ENCODE measurements at places on chromosomes 16 and 17.
A peak's percentile ranks its signal among the peaks of the same experiment; 100 is the strongest.

DNA sequence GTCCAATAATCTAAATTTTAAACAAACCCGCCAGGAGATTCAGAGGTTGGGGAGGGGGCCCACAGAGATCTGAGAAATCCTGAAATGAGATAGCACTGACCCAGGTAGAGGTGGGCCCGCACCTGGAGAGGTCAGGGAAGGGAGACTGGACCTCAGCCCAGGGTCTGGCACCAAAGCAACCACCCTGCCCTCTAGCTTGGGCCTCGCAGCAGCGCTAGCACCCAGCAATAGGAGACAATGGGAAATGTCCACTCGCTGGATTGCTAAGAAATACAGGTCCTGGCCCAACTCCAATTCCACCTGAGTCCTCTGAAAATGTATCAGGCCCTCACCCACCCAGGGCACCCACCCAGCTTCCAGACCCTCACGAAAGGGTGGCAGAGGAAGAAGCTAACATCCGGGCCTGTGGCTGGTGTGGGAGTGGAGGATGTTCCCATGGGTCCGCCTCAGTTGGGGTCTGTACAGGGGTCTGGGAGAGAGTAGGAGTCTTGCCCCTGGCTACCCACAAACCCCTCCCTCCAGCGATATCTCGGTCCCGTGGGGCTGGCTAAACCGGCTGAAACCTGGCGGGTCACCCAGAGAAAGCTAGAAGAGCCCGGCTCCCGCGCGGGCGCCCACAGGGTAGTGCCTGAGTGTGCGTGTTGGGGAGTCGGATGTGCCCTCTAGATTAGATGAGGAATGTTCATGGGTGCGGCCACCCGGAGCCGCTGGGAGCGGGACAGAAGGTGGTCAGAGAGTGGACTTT is 1.1 kb downstream of the PLLP start:
- DNase-seq: no peak

- no peak for DNase-seq
Observed at GRCh38 chr16:13521356-13521755, 398.6 kb upstream of the ERCC4 start.

DNA sequence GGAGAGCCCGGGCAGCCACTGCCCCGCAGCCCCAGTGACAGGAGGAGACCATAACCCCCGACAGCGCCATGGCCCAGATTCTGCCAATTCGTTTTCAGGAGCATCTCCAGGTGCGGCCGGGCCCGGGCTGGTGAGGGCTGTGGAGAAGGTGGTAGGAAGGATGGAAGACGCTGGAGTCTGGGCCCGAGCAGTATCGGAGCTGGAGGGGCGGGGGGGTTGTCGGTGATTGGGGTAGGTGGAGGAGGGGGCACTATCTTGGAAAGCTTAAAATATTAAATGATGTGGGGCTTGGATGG is 317 bp downstream of the CLTC start:
- no peak for DNase-seq

GRCh38 chr16:10862438-10862837 is 14.6 kb upstream of the CIITA start:
- DNase-seq: no peak

- DNase-seq: no peak
Observed at GRCh38 chr16:4790871-4791270, 2.7 kb upstream of the SEPTIN12 start.

DNA sequence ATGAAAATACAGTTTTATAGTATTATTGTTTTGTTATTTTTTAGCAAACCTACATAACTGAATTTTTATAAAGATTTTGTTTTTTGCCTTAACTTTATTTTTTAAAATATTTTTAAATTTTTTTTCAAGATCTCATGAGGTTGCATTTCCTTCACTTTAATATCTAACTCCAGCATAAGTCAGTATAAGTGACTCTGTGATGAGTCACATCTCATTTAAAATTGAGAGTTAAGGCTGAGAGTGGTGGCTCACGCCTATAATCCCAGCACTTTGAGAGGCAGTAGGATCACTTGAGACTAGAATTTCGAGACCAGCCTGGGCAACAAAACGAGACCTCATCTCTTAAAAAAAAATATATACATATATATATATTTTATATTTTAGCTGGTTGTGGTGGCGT is 44.0 kb downstream of the NLK start:
- DNase-seq: no peak

DNA sequence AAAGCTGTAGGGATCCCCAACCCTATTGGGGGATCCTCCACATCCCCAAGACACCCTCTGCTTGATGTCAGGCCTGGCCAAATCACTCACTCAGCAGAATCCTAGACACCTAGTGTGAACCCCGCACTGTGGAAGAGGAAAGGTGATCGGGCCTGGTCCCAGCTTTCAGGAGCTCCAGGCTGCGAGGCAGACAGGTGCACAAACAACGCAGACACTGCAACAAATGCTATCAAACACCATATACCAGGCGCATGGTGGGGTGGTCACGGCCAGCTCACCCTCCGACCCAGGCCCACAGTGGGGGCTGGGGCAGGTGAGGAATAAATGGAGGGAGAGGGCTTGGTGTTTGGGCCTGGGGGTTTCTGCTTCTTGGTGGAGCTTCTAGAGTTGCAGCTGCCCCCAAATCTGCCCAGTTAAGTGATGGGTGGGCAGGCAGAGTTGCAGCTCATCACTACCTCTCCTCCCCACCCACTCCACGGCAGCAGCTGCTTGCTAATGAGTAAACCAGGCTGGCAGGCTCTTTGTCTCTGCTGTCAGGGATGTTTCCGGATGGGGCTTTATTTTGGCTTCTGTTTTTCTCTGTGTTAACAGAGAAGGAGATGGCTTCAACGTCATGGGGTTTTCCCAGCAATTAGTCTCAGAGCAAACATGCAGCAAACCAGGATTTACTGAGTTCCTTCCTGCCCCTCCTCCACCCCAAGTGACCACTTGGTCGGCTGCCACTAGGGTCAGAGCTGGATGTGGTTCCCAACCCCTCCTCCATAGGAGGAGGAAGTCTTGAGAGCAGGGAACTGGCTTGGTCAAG is 46.6 kb downstream of the PECAM1 start:
- no peak for DNase-seq

GRCh38 chr17:80511222-80512180 is 33.1 kb upstream of the RPTOR start:
- no peak for DNase-seq

- DNase-seq: no peak
Observed at GRCh38 chr16:1445518-1446203, 1.3 kb upstream of the CCDC154 start.

- no peak for DNase-seq
Observed at GRCh38 chr16:27226976-27227705, 23.8 kb downstream of the KDM8 start.

- DNase-seq: no peak
Observed at GRCh38 chr16:89332902-89333245, 115.4 kb downstream of the ZNF778 start.

DNA sequence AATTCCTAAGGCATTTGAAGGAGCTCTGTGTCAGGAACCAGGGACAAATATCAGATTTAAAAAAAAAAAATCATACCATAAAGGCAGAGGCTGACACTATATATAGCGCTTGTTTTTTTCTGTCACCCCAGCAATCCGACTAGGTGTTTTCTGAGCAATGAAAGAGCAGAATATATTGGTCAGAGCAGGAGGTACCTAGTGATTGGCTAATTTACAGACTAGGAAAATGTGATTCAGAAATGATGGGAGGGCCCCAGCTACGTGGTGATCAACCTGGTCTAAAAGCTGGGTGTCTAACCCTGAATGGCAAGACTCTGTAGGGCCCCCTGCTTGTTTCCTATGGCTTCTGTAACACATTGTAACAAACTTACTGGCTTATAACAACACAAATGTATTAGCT is 195.5 kb upstream of the XYLT1 start:
- no peak for DNase-seq

DNA sequence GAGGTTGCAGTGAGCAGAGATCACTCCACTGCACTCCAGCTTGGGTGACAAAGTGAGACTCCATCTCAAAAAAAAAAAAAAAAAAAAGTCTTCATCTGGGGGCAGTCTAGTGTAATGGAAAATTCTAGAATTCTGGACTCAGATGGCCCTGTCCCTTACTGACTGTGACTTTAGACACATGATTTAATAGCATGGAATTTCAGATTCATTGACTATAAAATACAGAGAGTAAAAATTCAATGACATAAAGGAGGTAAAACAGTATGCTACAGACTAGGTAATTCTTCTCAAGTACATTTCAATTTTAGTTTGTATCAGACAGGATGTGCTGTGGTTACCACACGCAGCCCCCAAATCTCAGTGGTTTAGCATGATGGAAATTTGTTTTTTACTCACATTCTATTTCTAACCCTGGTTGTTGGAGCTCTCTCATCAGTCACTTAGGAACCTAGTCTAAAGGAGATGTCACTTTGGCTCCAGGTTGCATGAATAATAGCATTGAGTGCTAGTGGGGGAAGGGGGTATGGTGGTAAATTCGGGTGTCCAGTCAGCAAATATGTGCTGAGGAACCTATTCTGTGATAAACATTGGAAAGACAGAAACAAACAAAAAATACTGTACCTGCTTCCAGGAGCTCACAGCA is 444.0 kb downstream of the XYLT1 start:
- DNase-seq: peak; percentile 24

DNA sequence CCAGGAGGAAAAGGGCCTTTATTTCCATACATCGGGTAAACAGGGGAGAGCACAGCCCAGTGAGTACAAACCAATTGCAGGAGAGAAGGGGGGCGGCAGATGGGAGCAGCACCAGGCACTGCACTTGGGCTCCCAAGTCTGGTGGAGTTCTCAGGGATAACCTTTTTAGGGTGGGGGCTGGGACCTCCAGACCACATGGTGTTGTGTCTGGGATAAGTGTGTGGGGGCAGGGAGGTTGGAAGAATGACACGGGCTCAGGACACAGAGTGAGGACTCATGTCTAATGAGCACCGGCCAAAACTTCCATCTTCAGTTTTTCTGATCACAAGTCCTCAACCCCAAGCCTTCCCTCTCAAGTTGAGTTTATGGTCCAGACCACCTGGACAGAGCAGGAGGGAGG is 30.6 kb downstream of the PIPOX start:
- DNase-seq: no peak

DNA sequence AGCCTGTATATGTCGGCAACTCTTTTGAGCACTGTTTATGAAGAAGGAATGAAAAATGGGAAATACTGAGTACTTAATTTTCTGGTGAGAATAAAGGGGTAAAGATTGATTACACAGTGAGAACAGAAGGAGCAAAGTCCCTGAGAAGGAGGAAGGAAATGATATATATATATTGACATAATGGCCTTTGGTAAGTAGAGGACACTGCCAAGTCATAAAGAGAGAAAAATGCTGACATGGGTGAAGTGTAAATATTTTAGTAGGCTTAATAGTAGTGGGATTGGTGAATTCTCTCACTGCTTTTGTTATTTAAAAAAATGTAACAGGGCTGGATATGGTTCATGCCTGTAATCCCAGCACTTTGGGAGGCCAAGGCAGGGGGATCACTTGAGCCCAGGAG is 16.2 kb downstream of the VMP1 start:
- DNase-seq: no peak

DNA sequence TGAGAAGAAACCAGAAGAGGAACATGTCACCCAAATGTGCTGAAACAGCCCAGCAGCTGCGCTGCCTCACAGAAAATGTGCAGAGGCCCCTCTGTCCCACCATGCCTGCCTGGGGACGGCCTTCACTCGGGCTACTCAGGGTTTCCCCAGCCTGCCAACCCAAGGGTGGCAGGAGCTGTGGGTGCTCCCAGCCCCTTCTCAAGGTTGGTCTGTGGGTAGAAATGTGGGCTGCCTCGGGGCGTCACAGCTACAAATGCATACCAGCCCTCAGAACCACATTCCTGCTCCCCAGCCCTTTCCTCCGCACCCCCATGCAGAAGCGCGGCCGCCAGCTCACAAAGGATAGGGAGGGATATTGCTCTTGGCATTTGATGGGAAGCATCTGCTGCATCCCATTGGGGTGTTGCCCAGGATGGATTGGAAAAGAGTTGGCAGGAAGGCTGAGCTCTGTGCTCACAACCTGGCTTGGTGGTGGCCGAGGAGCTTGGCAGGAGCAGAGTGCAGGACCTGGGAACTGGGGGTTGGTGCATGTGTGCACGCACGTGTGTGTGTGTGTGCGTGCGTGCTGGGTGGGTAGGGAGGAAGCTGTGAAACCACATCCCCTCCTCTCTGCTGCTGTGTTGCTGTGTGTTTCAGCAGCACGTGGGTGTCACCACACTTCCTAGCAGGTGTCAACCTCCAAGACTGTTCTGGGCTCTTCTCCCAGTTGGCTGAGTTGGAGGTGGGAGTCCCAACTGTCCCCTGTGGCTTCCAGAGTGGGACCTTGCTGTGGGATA is 304.4 kb downstream of the SEC14L1 start:
- DNase-seq: no peak

DNA sequence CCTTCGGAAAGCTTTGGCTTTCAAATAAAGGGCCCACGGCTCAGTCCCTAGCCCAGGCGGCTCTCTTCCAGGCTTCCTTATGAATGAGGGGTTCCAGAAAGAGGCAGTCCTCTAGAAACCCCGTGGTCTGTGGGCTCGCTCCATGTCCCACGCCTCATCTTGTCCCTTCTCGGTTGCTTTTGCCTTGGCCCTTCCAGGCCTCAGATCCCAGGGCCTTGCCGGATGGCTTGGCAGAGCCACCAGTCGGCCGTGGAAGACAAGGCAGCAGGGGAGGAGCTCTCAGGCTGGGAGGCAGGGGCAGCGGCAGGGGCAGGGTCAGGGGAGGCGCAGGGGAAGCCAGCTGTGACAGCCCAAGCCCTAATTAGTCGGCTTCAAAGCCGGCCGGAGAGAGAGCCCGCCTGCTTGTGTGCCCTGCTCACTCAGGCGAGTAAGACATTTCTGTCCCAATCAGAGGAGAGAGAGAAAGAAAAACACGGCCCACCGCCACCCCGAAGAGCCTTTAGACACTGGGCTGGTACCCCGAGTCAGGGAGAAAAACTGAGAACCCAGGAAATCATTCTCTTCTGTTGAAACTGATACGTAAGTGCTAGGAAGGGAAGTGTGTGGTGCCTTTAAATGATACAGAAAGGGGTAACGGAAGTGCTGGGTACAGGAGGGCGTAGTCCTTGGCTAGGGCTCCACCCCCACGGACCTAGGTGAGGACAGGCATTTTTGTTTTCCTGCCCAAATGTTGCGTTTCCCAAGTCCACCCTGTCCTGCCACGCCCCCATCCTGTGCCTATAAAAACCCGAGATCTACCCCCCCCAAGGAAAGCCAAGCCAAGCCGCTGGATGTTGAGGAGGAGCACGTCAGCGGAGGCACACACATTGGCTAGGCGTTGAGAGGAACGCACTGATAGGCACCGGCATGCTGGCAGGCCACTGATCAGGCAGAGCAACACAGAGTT is 27.8 kb upstream of the MEIOC start:
- DNase-seq: no peak

GRCh38 chr17:957856-958421 is 21.6 kb downstream of the NXN start:
- DNase-seq: no peak

- DNase-seq: no peak
Observed at GRCh38 chr16:73616770-73617169, 568.8 kb upstream of the ZFHX3 start.

DNA sequence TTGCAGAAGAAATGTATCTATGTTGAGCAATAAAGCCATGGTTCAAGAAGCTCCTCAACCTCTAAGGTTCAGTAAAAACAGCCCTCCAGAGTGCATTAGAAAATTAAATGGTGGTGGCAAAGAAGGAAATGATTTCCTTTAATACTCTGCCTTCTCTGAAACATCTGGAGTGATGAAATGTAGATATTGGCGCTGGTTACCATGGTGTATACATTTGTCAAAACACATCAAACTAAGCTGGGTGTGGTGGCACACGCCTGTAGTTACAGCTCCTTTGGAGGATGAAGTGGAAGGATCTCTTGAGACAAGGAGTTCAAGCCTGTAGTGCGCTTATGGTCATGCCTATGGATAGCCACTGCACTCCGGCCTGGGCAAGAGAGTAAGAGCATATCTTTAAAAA is 6.0 kb downstream of the CAPNS2 start:
- DNase-seq: no peak

GRCh38 chr16:1177750-1178149 is 24.8 kb downstream of the CACNA1H start:
- no peak for DNase-seq
